NCI-H1092 treated with DMSO at 0.1 percent for 48 hours (cell line): ENCODE measurements at places on chromosomes 5 and 9.

DNA sequence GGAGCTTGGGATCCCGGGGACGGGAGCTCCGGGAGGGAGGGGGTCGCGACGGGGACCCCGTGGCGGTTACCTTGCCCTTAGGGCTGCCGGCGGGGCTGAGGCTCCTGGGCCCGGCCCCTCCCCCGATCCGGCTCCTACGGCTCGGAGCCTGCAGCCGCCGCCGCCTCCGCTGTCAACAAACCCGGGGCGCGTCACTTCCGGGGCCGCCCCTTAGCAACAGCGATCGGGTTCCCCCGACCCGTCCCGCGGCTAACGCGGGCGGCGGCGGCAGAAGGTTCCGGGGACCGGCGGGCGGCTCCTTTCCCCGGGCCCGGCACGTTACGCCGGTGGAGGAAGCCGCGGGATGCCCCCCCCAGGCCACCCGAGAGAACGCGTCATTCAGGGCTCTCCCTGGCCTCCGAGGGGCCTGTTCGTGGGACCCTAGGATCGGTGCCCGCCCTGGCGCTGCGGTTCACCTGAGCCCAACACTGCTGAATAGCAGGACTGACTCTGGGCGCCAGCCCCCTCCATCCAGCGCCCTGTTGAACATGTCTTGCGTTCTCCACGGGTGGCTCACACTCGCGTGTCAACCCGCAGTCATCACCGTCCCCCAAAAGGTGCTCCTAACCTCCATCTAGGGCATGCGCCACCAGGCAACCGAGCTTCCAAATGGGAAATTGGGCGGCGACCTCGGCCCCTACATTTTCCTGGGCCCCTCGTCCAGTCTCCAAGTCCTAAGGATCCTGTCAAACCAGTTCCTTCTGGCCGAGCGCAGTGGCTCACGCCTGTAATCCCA is at the start of gene ZER1:
ZER1 (minus strand) TSS at position 183 of the 775 bp plus-strand sequence. CDS start 16,362 bp downstream, outside the sequence.
- DNase-seq, result peak; percentile 87

DNA sequence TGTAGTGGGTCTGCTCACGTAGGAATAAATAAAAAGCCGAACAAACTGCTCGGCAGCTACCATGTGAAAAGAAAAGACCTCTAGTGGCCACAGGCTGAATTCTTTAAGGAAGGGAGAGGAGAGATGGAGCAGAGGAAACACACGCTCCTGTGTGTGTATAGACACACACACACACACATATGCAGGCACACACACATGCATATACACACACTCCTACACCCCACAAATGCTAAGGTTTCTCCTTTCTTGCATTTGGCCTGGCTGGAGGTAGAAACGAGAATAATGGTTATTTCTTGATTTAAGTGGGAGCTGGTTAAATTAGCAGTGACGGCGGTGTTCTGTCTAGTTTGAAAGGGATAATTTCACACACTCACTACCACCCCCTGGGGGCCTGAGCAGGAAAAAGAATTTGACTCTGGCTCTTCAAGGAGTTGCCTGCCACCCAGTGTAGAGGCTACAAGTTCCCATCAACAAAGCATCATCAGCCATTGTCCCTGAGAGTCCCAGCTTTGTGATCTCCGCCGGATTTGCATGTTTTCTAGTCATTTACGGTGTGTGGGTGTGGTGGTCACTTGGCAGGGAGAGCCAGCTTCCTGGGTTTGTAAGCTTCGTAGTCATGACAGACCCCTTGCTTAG is at the start of gene INSYN2B:
INSYN2B (minus strand) TSS at position 78 of the 636 bp plus-strand sequence. CDS start 96,597 bp downstream, outside the sequence.
- peak; percentile 87 for DNase-seq

GRCh38 chr5:152464048-152464447 is 59.0 kb upstream of the NMUR2 start:
- no peak for DNase-seq

DNA sequence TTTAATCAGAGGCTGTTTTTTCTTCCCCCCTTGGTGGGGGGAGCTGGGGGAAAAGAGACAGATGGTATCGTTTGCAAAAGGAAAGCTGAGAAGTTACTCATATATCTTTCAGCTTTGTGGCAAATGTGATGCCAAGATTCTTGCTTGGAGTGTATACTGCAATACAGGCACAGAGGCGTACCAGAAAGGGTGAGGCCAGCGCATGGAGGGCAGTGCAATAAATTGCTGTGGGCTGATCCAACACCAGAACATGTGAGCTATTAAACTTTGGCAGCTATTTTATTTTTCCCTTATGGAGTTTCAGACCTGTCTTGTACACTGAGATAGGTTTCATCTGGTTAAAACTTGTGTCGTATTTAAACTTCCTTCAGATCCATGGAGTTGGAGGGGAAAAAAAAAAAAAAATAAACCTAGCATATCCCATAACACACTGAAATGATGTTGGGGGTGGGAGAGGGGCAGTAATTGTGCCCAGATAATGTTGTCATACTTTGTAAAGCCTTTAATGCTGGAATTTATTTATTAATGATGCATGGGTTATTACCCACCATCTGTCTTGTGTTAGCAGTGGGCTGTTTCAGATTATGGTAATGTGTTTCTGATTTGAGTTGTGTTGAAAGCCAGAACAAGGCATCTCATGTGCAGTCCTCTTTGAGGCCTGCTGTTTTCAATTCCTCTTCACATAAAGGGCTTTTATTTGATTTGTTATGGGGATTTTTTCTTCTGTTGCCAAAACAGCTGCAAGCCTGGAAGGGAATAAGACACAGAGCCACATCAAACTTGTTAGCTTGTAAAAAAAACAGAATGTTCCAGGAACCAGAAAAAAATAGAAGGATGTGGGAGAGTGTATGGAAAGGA is 891.3 kb downstream of the TLE1 start:
- DNase-seq, result peak; percentile 73

GRCh38 chr9:120933310-120934055 is 6.9 kb upstream of the TRAF1 start:
- DNase-seq, result no peak

- no peak for DNase-seq
Observed at GRCh38 chr9:75713335-75713734, 177.1 kb upstream of the PCSK5 start.

DNA sequence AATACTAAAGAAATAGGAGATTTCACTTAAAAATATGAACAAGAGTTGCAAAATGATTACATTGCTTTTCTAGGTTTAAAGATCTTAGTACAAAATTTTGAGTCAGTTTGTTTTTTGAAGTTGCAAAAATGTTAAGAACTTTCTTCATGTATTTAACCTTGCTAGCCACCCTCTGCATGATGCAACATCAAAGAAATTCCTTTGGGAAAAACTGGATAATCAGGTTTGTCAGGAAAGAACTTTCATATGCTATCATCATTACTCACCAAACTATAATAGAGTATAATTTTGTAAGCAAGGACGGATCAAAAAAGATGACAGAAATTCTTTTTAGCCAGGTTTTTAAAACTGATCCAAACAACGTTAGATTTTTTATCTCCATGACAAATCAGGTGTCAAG is 116.9 kb upstream of the MRPS30 start:
- DNase-seq, result no peak

GRCh38 chr5:151036556-151036955 is 16.2 kb downstream of the GPX3 start:
- DNase-seq, result no peak

GRCh38 chr5:154652746-154653417 is 102.3 kb upstream of the LARP1 start:
- no peak for DNase-seq

- DNase-seq, result no peak
Observed at GRCh38 chr5:123665822-123666371, 153.9 kb downstream of the CSNK1G3 start.
